ENCODE measurements at places on chromosomes 5 and 9.

DNA sequence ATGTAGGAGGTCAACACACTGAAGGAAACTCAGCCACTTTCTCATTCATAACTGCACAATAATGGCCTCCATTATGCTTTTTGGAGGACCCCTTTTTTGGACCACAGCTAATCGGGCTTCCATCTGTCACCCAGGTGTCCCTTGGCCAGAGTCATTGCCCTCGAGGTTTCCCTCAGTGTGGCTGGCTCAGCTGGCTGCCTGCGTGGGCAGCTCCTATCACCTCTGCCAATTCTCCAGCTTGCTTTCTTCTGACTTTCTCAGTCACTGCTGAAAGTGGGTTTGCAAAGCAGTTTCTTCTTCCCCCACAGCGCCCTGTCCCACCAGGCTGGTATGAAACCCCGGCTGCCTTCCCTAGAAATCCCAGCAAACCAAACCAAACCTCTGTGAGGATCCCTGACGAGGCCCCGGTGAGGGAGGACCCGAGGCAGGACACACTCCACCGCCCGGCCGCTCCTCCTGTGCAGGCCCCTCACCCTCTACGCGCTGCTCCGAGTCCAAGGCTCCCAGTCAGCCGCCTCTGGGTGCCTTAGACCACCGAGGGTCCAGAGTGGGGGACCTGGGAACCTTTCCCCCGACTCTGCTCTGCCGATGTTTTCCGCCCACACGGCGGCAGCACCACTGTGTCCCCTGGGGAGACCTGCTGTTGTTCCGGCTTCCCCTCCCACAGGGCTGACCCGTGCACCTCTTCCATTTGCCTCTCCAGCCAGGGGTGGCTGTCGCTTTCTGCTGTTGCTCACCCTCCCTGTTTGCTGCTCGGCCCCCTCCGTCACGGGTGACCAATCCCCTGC, 109.5 kb downstream of the TENT4A start:
- no peak for DNase-seq

DNA sequence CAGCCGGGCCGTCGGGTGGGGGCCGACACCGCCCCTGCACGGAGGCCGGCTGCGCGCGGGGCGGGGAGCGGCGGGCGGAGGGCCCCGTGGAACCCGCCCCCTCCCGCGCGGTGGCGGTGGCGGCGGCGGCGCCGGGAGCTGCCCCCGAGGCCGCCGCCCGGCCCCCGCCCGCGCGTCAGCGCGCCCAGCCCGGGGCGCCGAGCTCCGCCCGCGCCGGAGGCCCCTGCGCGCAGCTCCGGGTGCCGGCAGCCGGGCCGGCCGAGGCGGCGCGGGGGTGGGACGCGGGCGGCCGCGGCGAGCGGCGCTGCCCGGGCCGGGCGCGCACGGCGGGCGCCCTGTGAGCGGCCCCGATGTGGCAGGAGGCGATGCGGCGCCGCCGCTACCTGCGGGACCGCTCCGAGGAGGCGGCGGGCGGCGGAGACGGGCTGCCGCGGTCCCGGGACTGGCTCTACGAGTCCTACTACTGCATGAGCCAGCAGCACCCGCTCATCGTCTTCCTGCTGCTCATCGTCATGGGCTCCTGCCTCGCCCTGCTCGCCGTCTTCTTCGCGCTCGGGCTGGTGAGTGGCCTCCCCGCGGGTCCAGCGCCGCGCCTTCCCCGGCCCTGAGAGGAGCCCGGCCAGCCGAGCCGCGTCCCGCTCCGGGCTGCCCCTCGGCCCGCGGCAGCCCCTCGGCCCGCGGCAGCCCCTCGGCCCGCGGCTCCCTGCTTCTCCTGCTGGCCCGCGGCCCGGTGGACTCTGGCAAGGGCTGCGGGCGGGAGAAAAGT, at the start of gene ADCY2:
TSS of gene ADCY2 (plus strand) at position 192 of the 766 bp plus-strand sequence. CDS start at position 351, 159 bp downstream.
- no peak for DNase-seq

DNA sequence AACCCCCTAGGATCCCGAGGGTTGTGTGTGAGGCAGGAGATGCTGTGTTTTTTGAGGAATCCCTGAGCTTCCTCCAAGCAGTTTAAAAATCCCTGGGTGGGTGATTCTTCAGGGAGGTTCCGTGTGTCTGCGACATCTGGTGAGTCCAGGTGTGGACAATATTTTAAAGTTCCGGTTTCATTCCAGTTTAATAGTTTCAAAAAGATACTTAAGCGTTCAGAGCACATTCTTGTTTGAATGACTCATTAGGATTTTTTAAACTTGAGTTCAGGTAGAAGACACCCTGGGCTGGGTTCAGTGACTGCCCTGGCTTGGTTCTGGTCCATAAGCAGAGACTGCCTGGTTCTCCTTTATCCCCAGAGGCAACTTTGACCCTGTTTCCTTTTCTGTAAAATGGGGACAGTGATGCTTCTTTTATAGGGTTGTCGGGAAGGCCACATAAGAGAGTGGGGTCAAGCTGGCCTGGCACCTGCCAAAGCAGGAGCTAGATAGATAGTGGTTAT, 119.2 kb downstream of the RGS3 start:
- DNase-seq = no peak

DNA sequence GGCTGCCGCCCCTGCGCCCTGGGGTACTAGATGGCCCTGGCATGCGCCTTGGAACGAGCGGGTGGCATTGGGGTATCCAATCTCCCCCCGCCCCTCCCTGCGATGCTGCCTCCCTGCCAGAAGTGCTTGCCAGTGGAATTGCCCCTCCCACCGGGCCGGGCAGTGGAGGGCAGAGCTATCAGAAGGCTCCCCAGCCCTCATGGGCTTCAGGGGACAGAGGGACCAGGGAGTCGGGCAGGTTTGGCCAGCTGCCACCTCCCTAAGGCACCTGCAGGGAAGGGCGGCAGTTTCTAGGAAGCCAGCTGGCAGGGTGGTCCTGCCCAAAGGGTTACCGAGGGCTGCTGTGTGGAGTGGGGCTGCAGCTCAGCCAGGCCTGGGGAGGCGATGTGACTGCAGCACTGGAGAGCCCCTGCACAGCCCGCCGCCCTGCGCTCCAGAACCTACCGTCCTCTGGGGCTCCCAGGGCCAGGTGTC, 52.8 kb upstream of the EGFL7 start:
- no peak for DNase-seq

DNA sequence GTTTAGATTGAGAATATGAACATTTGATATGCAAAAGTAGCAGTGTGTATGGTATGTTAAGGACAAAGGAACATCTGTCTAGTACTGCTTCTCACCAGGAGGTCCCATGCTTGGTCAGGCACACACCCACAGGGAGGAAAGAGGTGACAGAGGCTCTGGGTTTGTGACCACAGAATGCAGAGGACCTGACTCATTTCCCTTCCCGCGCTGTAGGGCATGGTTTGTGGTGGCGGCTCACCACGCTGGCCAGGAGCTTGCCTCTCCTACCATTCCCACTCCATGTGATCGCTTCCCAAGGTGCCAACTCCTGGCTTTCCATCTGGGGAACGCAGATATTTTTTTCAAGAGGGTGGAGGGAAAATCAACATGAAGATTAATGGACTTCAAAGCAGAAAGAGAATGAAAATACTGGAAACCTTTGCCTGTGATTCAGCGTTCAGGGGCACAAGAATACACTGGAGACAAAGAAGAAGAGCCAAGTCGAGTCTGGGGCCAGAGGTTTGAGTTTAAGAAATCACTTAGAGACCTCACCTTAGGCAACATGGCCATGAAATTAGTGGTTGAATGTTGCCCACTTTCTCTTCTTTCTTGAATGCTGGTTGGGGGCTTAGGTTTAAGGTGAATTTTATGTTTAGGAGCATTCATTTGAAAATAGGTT, 477.8 kb downstream of the CCDC171 start:
- peak; percentile 75 for DNase-seq

GRCh38 chr9:14868772-14869583, 41.2 kb downstream of the FREM1 start:
- no peak for DNase-seq

DNA sequence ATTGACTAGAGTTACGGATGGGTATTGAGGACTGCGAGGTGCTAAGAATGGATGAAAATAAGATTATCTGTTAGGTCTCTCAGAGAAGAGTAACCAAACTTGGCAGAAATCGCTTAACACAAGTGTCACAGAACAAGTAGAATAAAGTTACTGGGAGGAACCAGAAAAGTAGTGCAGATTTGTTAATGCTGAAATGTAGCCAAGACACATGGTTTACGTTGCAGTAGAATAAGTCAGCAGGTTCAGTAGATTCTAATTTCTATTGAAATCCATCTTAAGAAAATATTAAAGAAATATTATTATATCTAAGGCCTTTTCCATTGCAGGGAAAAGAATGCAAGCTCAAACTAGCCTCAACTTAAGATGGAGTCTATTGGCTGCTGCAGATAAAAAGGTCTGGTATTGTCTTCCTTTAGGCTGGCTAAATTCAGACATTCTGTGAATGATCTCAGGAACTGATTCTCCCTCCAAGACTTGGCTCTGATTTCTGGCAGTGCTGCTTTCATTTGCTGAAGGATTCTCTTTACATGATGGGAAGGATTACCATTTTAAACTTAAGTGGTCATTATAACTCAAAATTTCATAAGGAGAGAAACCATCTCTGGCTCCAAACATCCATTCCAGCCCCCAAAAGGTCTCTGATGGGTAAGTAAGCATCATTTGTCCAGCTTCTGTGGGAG, 314.9 kb downstream of the MARCHF11 start:
- DNase-seq = no peak

DNA sequence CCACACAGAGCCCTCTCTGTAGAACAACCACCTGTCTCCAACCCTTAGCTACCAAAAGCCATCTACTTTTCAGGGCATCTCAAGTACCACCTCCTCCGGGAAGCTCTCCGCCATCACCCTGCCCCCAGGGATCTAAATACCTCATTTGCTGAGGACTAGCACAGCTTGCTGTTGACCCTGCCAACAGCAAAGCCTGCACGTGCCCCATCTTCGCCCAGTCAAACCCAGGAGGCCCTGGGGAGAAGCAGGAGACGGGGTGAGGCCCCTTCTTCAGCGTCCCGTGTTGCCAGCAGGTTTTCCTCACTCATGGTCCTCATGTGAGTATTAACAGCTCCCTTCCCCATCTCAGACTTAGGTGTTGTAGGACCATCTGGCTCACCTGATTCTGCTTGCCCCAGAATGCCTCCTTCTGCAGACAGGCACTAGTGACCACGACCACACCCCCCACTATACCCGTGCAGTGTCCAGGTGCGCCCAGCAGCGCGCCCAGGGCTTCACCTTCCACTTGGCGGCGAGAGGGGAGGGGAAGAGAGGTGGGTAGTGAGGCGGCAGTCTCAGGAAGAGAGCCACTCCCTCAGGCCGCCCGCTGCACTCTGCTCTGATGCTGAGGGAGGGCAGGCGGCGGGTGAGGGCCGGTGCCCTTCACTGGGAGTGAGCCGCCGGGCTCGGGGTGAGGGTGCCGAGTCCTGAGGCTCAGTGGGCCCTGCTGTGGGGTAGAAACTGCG, 11.1 kb downstream of the VAV2 start:
- no peak for DNase-seq

DNA sequence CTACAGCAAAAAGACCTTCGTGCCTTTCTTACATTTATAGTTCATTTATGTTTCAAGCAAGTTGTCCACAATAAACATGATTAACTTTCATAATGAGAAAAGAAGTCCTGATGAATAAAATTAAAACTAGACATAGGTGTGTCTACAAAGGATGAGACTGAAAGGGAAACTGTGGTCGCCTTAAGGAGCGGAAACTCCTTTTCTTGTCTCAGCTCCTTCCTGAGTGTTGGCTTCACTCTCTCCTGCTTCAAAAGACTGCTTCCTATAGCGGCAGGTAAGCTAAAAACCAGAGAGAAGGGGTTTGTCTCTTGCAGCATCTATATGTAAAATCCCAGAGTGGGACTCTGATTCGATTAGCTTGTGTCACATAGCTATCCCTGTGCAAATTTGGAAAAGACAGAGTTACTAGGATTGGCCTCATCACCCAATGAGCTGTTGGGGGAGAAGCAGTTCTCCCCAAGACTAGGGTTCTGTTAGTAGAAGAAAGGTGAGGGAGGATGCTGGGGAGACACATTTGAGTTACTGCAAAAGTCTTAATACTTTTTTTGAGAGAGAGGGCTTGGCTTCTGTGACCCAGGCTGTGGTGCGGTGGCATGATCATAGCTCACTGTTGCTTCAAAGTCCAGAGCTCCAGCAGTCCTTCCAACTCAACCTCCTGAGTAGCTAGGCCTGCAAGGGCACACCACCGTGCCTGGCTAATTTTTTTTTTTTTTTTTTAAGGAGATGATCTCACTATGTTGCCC, 16.8 kb upstream of the CTSL start:
- DNase-seq = no peak

DNA sequence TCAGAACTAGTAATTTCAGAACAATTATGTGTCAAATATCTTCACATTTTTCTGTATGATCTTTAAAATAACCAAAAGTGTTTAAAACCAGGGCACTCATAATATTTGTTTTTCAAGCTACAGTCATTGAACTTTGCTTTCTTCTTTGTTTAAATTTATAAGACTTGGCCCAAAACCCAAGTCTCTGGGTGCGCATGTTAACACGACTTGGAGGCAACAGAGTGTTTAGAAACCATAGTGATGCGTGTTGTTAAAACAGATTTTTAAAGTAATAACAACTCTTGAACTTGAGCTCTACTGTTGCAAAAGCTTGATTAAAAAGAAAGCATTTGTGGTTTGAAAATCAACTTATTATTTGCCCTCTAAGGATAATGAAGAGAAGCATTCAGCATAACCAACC, 26.0 kb upstream of the GRIN3A start:
- no peak for DNase-seq

GRCh38 chr5:112647428-112647827, 90.3 kb upstream of the APC start:
- no peak for DNase-seq

DNA sequence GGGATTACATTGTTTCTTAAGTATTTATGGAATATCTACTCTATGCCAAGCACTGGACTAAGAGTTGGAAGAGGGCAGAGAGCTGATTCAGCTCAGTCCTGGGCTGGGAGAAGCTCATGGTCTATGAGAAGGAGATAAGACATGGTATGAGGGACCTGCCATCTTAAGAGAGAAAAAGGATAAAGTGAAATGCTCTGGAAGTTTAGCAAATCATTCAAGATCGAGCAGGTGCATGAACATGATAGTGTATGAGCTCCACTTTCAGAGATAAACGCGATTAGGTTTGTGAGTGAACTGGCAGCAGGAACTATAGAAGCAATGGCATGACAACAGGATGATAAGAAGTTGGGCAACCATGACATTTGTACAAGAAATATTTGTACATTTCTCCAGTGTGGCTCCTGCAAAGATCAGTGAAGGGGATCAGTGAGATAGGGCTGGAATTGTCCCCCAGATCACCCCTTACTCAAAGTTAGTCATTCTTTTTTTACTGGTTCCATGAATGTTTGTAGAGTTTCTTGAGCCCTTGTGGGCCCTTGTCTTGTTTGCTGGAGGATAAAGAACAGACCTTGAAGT, 26.6 kb upstream of the CCDC180 start:
- DNase-seq = no peak

- no peak for DNase-seq
Observed at GRCh38 chr5:40685976-40686486, 6.3 kb downstream of the PTGER4 start.
